ENCODE measurements at places on chromosomes 11 and 22.

DNA sequence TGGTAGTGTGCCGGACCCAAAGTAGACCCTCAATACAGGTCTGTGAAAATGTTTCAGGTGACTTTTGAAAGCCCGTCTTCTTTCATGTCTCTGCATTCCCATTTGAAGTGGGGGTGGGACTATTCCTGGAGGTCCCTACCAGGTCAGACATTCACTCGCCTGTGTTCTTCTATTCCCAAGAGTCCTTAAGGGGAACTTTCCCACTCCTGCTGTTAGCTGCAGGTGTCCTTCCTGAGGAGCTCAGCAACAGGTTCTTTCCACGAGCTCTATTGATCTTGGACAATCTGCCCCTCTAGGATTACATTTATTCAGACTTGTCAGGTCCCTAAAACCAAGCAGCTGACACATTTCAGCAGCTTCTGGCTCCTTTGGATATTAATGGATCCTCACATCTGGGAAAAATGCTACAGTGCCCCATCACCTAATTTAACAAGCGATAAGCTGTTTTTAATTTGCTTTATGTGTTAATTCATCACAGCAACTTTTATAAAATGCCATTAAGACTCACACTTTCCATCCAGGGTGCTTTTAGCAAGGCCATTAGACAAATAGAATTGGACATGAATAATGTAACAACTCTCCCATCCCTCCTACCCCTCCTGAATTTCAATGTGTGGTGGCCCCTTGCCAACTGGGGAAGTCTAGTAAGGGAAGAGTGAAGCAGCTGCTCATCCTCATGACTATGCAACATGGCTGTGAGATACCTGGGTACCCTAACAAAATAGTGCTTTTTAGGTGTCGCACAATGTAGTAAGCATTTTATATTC, 259.5 kb upstream of the CCDC90B start:
- DNase-seq: no peak

GRCh38 chr22:44920183-44920582, 89.6 kb downstream of the PHF21B start:
- DNase-seq: no peak

- DNase-seq: no peak
Measured at GRCh38 chr22:45886540-45886939, 90.4 kb downstream of the WNT7B start.

GRCh38 chr11:129825380-129825779, 9.7 kb downstream of the TMEM45B start:
- DNase-seq: peak; percentile 39

- DNase-seq: no peak
Measured at GRCh38 chr22:37734964-37735451, 38.2 kb downstream of the TRIOBP start.

DNA sequence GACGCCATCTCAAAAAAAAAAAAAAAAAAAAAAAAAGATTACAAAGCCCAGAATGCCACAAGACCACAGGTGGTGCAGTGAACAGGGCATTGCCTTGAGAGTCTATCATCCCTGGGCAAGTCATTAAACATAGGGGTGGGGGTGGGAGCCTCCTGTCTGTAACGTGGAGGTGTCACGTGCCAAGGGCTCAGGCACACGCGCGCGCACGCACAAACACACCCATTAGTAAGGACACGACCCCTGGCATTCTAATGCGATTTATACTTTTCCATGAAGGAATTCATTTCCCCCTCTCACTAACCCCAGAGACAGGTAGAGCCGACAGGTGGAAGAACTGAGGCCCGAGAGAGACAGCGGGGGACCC, 5.8 kb upstream of the GCAT start:
- DNase-seq: no peak

DNA sequence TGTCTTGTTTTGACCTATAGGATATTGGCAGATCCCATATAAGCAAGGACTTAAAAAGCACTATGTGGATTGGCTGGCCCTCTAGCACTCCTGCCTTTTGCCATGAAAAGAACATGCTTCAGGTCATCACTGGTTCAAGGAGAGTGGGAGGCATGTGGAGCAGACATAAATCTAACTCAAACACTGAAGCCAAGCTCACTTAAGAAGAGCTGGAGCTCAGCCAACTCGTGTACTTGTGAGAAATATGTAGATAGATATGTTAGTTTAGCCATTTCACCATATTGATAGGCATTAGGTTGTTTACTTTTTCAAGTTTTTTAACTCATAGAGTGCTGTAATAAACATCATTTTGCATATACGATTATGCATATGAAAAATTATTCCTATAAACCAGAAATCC, 19.9 kb upstream of the BBOX1 start:
- DNase-seq: no peak

DNA sequence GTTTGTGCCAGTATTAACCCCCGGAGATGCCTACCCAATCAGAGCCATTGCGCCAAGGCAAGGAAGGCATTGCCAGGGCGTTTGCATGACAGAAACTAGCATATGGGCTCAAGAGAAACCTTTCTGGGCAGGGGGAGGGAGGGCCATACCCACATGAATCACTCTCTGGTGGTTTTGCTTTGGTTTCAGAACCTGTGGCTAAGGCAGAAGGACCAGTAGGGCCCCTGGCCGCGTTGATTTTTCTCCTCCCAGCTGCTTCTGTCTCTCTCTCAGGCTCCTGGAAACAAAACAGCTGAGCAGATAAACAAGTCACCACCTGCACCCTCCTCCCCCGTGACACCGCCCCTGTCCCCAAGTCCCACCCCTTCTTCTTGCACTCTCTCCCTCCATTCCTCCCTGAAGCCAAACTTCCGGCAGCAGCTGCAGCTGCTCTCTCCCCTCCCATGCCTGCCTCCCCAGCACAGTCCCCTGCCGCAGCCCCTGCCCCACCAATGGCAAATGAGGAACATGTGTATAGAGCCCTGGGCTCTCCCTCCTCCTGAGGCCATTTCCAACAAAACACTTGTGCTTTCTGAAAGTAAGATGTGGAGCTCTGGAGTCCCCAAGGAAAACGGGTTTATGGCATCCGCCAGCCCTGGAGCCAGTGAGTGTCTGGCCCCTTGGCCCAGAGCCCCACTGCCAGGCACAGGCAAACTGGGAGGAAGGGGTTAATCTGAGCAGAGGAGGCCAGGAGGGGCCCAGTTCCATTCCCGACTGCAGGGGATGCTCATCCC, 39.0 kb upstream of the ADA2 start:
- peak; percentile 85 for DNase-seq

DNA sequence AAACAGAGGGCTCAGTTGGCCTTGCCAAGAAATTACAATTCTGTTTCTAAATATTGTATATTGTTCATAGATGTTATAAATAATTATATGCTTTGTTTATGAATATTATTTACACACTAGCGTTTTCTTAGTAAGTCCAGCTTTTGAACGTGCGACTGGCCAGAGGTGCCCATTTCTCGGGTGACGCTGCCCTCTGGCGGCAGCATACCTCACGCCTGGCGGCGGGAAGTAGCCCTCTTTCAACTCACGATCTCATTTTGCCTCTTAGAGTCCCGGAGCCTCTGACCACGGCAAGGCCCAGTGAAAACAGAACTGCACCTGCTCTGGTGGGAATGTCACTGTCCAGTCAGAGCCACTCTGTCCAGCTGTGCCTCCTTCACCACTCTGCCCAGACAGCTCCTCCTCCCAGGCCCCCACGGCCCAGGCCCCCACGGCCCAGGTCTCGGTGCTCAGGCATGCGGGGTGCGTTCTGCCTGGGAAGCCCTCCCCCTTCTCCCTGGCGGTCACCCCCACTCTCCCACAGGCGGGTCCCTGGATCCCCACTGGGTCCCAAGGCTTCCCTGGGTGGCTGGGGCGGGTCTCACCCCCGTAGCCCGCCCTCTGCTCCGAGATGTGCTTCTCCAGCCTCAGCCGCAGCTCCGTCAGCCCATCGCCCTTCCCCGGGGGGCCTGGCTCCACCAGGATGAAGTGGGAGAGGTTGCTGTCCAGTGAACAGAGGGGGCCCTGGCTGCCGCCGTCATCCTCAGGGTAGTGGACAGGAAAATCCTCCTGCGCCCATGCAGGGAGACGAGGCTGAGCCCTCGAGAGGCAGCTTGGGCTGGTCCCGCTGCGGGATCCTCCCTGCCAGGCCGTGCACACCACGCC, 19.3 kb downstream of the TSSC4 start:
- DNase-seq: peak; percentile 63

Data from lower leg skin (tissue), 4 donors.